Naive thymus-derived CD4-positive, alpha-beta T cell (primary cell): ENCODE measurements at places on chromosomes 16 and 17. TPM values are rescaled to one million over a fixed set of nuclear protein-coding genes. Genes with fewer than 3 reads are reported as not detected.

The LLGL2 gene
- 19.5 and 22.4 TPM in 2 replicates for total RNA-seq

The KRTAP4-6 gene
- total RNA-seq = not detected

The ATP2A3 gene
- 260 TPM for total RNA-seq

The B9D1 gene
- 2.4 TPM for total RNA-seq

The UBE2G1 gene
- 56.6 TPM for total RNA-seq

The CTRB1 gene
- not detected in 2 replicates for total RNA-seq

The KATNIP gene
- 22.2 TPM for total RNA-seq

The CYB561 gene
- total RNA-seq = 20.4 TPM

The ASPA gene
- total RNA-seq = not detected in 2 replicates

The OTOA gene
- 0.16 TPM for total RNA-seq

DNA sequence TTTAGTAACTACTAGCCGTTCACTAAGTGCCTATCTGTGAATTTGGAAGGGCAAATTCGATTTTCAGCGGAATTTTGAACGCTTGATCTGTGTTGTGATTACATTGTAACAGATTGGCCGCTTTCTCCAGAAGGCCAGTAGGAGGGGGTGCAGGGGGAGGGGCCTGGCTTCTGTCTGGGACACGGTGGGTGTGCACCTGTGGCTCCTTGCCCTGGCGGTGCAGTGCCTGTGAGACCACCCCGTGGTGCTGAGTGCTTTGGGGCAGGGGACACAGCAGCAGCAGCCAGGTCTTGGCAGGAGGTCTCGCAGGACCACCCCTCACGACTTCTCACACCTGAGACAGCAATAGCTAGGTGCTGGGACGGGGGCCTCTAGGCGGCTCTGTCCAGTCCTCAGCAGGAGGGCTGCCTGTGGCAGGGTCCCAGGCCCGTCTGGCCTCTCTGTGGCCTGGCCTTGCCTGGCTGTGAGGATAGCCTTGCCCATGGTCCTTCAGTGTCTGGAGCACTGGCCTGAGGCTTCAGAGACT lies 1.8 kb downstream of the UBE2I start:
- peaks cover 26% of the 10 kb centered on the region for H3K4me1 ChIP-seq
- peak overlapping the region; percentile 63 for H3K4me3 ChIP-seq
- H3K27me3 ChIP-seq = no peaks in the 10 kb centered on the region
- peak overlapping the region; percentile 71 for H3K27ac ChIP-seq
- DNase-seq = no peak

GRCh38 chr17:75498039-75498725 lies 17.2 kb downstream of the CASKIN2 start:
- peak overlapping the region; percentile 3 for H3K27ac ChIP-seq
- no peak overlapping the region for H3K4me3 ChIP-seq
- H3K27me3 ChIP-seq = no peaks in the 10 kb centered on the region

DNA sequence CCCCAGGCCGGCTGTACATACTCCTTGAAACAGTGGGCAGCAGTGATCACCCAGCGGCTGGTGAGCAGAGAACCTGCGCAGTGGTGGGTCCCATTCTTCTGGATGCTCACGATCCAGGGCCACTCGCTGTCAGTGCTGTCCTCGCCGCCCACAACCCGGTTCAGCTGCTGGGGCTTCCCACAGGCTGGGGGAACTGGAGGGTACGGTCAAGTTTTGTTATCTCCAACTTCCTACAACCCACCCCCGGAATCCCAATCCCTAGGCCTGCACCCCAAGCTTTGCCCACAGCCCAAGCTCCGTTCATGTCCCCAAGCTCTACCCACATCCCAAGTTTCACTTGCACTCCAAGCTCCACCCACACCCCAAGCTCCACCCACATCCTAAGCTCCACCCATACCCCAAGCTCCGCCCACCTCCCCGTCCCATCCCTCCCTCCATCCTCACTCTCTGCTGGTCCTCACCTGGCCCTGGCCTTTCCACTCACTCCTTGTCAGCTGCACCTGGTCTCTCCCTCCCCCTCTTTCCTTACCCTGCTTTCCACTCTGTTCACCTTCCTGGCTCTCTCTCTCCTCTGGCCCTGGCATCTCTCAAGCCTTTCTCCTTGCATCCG lies 1.8 kb downstream of the PRSS22 start:
- no peaks in the 10 kb centered on the region for H3K36me3 ChIP-seq
- peaks cover 3% of the 10 kb centered on the region for H3K4me1 ChIP-seq
- no peak for DNase-seq

GRCh38 chr16:55585631-55586030 lies 19.1 kb downstream of the CAPNS2 start:
- no peaks in the 10 kb centered on the region for H3K36me3 ChIP-seq
- no peak overlapping the region for H3K4me3 ChIP-seq
- H3K27me3 ChIP-seq = no peaks in the 10 kb centered on the region
- DNase-seq = no peak
- no peak overlapping the region for H3K27ac ChIP-seq

GRCh38 chr17:41919165-41919817 lies 540 bp upstream of the ACLY start:
- no peak for DNase-seq
- H3K27ac ChIP-seq = peak overlapping the region; percentile 41
- H3K4me1 ChIP-seq = peaks cover 14% of the 10 kb centered on the region
- no peaks in the 10 kb centered on the region for H3K27me3 ChIP-seq

DNA sequence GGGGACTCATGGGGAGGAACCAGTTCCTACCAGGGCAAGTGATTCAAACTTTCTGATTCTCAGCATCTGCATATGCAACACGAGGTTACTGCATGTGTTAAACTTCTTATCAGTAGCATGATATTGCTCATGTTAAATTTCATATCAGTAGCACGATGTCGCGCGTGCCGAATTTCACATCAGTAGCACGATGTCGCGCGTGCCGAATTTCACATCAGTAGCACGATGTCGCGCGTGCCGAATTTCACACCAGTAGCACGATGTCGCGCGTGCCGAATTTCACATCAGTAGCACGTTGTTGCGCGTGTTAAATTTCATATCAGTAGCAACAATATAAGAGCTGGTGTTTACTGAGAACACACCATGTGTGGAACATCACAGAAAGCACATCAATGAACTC lies 221.6 kb downstream of the GSG1L start:
- DNase-seq = no peak
- no peak overlapping the region for H3K4me3 ChIP-seq
- H3K36me3 ChIP-seq = no peaks in the 10 kb centered on the region

DNA sequence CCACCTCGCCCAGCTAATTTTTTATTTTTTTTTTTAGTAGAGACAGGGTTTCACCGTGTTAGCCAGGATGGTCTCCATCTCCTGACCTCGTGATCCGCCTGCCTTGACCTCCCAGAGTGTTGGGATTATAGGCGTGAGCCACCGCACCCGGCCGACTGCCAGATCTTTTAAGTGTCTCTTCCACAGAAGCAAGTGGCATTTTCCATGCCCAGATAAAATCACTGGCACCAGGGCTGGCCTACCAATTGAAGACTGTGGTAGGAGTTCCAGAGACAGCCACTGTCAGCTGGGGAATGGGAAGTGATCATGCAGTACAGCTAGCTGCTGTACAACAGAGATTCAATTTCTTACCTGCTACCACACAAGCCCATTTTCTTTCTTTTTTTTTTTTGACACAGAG lies 17.9 kb downstream of the CNP start:
- no peak overlapping the region for H3K27ac ChIP-seq
- H3K36me3 ChIP-seq = peaks cover 23% of the 10 kb centered on the region
- no peaks in the 10 kb centered on the region for H3K4me1 ChIP-seq
- H3K4me3 ChIP-seq = no peak overlapping the region
- H3K27me3 ChIP-seq = no peaks in the 10 kb centered on the region

DNA sequence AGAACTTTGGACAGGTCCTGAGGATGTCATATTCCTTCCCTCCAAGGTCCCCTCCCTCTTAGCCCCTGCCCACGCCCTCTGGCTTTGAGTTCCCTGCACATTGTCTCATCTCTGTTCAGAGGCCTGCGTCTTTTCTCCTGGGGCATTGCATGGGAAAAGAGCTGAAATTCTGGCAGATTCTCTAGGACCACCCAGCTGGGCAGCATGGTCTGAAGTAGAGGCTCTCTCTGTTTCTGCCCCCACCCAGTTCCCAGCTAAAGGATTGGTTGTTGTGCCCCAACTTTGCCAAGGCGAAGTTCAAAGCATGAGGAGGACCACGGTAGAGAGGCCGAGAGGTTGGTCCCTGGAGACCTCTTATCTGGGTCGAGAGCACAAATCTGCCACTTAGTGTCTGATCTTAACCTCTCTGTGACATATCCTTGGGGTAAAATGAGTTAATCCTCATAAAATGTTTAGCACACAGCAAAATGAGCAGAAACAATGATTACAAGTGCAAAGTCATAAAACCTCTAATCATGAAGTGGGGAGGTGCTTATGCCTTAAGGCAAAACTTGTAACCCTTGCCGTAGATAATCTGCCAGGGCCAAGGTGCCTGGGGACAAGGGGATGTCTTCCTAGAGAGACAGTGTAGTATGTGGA lies 2.4 kb downstream of the ABAT start:
- H3K27ac ChIP-seq = no peak overlapping the region
- H3K36me3 ChIP-seq = no peaks in the 10 kb centered on the region
- peaks cover 9% of the 10 kb centered on the region for H3K4me1 ChIP-seq
- no peak overlapping the region for H3K4me3 ChIP-seq

DNA sequence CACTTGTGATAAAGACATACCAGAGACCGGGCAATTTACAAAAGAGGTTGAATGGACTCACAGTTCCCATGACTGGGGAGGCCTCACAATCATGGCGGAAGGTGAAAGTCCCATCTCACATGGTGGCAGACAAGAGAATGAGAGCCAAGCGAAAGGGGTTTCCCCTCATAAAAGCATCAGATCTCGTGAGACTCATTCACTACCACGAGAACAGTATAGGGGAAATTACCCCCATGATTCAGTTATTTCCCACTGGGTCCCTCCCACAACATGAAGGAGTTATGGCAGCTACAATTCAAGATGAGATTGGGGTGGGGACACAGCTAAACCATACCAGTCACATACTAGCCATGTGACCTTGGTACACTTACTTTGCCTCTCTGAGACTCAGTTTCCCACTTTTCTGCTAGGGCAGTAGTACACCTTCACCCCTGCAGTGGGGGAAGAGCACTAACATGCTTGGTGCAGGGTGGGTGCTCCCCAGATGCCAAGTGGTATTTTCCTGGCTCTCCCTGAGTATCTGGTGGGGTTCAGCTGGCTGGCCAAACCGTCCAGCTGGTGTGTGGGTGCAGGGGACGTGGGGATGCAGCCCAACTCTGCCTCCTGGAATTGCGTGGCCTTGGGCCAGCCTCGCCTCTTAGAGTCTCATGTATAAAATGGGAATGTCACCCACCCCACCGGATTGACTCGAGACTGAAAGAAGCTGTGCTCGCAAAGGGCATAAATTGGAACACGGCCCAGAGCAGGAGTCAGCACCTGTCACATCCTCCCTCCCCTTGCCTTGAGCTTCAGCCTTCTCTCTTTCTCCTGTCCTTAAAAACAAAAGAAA lies 364.1 kb downstream of the CPPED1 start:
- no peak overlapping the region for H3K4me3 ChIP-seq
- H3K27me3 ChIP-seq = no peaks in the 10 kb centered on the region
- H3K36me3 ChIP-seq = no peaks in the 10 kb centered on the region
- no peak overlapping the region for H3K27ac ChIP-seq
- no peaks in the 10 kb centered on the region for H3K4me1 ChIP-seq

- H3K4me3 ChIP-seq = no peak overlapping the region
- H3K27ac ChIP-seq = no peak overlapping the region
- no peaks in the 10 kb centered on the region for H3K36me3 ChIP-seq
Measured at GRCh38 chr16:85680352-85680944, 8.3 kb downstream of the GINS2 start.

DNA sequence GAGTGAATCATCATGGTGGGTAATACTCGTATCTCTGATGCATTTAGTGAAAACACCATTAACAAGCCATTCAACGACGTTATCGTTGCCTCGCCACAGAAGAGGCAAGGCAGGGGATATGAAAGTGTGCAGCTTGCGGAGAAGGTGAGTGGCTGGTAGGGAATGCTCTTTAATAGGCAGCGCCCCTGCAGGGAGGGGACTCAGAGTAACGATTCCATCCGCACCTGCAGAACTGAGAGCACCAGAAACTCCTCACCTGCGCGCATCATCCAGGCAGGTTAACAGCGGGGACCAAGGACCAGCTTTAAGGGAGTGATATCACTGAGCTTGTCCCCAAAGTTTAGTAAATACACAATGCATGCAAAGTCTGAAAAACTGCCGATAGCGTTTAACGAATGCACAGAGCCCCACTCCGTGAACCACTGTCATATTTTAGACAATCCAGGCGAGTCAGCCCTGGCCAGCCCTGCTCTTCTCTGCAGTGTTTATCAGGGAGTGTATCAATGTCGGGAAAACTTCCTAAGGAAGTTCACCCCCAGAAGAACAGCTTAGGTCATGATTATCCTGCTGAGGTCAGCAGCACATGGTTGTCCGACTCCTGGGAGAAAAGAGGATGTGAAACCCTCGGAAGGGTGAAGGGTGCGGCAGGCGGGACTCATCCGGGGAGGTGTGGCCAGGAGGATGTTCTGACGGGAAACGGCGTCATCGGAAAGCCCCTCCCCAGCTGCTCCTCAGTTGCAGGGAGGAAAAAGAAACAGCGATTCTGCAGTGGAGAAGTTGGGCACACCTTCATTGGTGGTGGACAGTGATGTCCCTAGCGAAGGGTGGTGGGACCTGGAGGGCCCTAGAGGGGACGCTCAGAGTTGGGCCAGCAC lies 68.5 kb upstream of the DNAH17 start:
- peak; percentile 64 for DNase-seq
- no peaks in the 10 kb centered on the region for H3K4me1 ChIP-seq
- no peaks in the 10 kb centered on the region for H3K36me3 ChIP-seq
- H3K27me3 ChIP-seq = no peaks in the 10 kb centered on the region

GRCh38 chr17:75514919-75515495 lies 330 bp downstream of the CASKIN2 start:
- H3K4me3 ChIP-seq = peak overlapping the region; percentile 97
- DNase-seq = no peak
- peaks cover 10% of the 10 kb centered on the region for H3K36me3 ChIP-seq
- H3K4me1 ChIP-seq = peaks cover 25% of the 10 kb centered on the region
- H3K27ac ChIP-seq = no peak overlapping the region

- no peaks in the 10 kb centered on the region for H3K27me3 ChIP-seq
- no peaks in the 10 kb centered on the region for H3K36me3 ChIP-seq
- no peak for DNase-seq
- H3K27ac ChIP-seq = peak overlapping the region; percentile 89
Measured at GRCh38 chr16:1972490-1972877, 631 bp downstream of the TBL3 start.

GRCh38 chr17:74028354-74029116 lies 174.9 kb upstream of the RPL38 start:
- DNase-seq = no peak
- H3K27ac ChIP-seq = no peak overlapping the region
- no peaks in the 10 kb centered on the region for H3K36me3 ChIP-seq
- H3K4me1 ChIP-seq = no peaks in the 10 kb centered on the region
- H3K27me3 ChIP-seq = no peaks in the 10 kb centered on the region
- no peak overlapping the region for H3K4me3 ChIP-seq

- no peaks in the 10 kb centered on the region for H3K27me3 ChIP-seq
- no peak overlapping the region for H3K4me3 ChIP-seq
- no peaks in the 10 kb centered on the region for H3K36me3 ChIP-seq
Measured at GRCh38 chr17:28807925-28808634, 34.5 kb downstream of the FAM222B start.

GRCh38 chr16:4247460-4247784 lies 5.5 kb upstream of the SRL start:
- no peak overlapping the region for H3K4me3 ChIP-seq
- H3K36me3 ChIP-seq = no peaks in the 10 kb centered on the region
- DNase-seq = no peak
- H3K4me1 ChIP-seq = no peaks in the 10 kb centered on the region
- H3K27me3 ChIP-seq = no peaks in the 10 kb centered on the region
- no peak overlapping the region for H3K27ac ChIP-seq

GRCh38 chr17:9672266-9672665 lies 26.9 kb downstream of the USP43 start:
- no peaks in the 10 kb centered on the region for H3K4me1 ChIP-seq
- no peak for DNase-seq
- no peaks in the 10 kb centered on the region for H3K27me3 ChIP-seq
- H3K36me3 ChIP-seq = no peaks in the 10 kb centered on the region
- H3K4me3 ChIP-seq = no peak overlapping the region
- no peak overlapping the region for H3K27ac ChIP-seq
